ENCODE measurements at places on chromosomes 3 and 15. TPM values are rescaled to one million over a fixed set of nuclear protein-coding genes. Genes with fewer than 3 reads are reported as not detected.

HIGD2B gene
- not detected for total RNA-seq

SNX22 gene
- 28.3 TPM for total RNA-seq

- no peak for DNase-seq
These were observed 25.7 kb downstream of the RNU5B-1 start for GRCh38 chr15:65329984-65330735.

- no peak for DNase-seq
These were observed 202.6 kb downstream of the MEX3B start for GRCh38 chr15:81843226-81843625.

GRCh38 chr15:66139591-66140207 is 113.9 kb downstream of the MEGF11 start:
- DNase-seq, result no peak
